ENCODE measurements at places on chromosomes 4 and X.

GRCh38 chr4:53043891-53044650, 182.0 kb downstream of the RASL11B start:
- DNase-seq = no peak

- no peak for DNase-seq
Measured at GRCh38 chrX:94089149-94089548, 415.1 kb downstream of the FAM133A start.

- peak; percentile 50 for DNase-seq
Measured at GRCh38 chrX:10156199-10157031, at the start of gene CLCN4. Gene CLCN4 (plus strand): TSS chrX:10156975. CDS start chrX:10185033, 28,058 bp downstream.

DNA sequence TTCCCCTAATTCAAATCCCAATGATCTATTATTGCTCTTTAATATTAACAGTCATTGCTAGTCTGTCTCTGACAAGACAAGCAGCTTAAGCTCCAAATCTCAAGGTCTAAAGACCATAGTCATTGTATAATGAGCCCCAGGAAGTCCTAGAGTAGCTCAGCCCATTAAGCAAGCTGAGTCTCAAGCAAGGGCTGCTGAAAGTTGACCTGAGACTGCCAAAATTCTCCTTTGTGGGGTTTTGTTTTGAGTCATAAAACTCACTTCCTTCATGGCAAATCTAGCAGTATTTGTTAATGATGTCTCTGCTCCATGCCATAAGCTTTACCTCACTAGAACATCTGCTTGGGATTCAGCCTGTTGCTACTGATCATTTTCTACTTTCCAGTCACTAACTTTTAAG, 313.2 kb downstream of the ANTXR2 start:
- no peak for DNase-seq

- no peak for DNase-seq
Measured at GRCh38 chr4:183177001-183177400, 77.9 kb downstream of the WWC2 start.

- no peak for DNase-seq
Measured at GRCh38 chrX:19870710-19871490, 16.5 kb downstream of the SH3KBP1 start.

DNA sequence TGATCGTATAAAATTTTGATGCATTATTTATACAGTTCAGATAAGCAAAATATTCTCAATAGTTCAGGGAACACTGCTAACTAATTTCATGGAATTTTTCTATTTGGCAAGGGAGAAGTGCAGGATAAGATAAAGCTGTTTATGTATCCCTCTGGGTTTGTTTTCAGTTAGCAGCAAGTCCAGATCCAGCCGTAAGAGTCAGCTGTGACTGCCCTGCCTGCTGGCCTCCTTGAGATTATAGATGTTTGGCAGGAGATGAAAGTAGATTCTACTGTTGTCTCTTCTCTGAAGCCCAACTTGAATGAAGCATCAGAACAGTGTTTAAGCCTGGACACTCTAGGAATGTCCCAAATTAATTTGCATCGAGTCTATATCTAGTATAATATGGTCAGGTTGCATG, 29.5 kb downstream of the ANTXR2 start:
- no peak for DNase-seq

- no peak for DNase-seq
Measured at GRCh38 chr4:12146339-12146738, 717.6 kb upstream of the HS3ST1 start.

- no peak for DNase-seq
Measured at GRCh38 chr4:126916626-126917140, 716.1 kb upstream of the INTU start.

DNA sequence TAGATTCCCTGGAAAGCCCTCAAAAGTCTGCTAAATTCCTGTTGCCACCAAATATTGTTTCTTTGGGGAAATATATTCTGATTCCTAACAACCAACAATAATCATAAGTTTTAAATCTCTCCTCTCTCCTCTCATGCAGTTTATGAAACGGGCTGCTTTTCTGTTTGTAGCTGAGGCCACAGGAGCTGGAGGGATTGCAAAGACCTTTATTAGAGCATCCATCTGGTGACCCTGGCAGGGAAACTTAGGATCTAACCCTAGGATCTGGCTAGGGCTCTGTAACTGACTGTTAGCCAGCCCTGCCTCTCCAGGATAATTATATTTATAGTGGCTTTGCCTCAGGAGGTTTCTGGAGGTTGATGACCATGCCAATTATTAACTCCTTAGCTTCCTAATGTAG, 56.9 kb downstream of the SMAD1 start:
- no peak for DNase-seq

- DNase-seq = no peak
Measured at GRCh38 chr4:90095000-90095399, 32.2 kb upstream of the CCSER1 start.

DNA sequence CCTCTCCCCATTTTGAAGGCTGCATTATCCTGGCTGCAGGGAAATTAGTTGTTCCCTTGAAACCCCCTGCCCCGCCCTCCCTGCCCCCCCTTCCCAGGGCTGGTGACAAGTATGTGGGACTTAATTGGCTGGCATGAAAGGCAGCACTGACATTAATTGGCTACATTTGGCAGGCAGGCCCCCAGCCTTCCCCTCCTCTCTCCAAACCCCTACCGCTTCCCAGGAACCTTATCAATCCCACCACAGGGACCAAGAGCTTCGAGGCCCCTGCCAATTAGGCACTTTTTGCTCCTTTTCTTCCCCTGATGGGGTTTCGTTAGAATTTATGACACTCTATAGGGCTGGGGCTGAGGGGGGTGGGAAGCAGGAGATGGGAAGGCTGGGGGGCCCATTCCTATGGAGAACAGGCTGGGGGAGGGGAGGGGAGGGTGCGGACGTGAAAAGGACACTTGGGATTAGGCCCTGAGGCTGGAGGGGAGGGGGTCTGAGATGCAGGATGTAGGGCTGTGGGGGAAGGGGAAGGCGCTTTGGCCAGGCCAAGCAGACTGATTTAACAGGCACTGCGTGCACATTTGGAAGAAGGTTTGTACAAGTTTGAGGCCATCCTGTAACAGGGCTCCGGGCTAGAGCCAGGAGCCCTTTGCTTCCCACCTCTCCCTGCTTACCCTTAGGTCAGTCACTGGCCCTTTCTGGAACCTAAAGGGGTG, 52.2 kb downstream of the EFNB1 start:
- no peak for DNase-seq

Data from GM10248 (cell line).